Stimulated activated CD8-positive, alpha-beta memory T cell treated with anti-CD3 and anti-CD28 coated beads, Interleukin-15, amount 100 ng/mL, for 1 hour (primary cell): ENCODE measurements at places on chromosomes 2 and 18.

DNA sequence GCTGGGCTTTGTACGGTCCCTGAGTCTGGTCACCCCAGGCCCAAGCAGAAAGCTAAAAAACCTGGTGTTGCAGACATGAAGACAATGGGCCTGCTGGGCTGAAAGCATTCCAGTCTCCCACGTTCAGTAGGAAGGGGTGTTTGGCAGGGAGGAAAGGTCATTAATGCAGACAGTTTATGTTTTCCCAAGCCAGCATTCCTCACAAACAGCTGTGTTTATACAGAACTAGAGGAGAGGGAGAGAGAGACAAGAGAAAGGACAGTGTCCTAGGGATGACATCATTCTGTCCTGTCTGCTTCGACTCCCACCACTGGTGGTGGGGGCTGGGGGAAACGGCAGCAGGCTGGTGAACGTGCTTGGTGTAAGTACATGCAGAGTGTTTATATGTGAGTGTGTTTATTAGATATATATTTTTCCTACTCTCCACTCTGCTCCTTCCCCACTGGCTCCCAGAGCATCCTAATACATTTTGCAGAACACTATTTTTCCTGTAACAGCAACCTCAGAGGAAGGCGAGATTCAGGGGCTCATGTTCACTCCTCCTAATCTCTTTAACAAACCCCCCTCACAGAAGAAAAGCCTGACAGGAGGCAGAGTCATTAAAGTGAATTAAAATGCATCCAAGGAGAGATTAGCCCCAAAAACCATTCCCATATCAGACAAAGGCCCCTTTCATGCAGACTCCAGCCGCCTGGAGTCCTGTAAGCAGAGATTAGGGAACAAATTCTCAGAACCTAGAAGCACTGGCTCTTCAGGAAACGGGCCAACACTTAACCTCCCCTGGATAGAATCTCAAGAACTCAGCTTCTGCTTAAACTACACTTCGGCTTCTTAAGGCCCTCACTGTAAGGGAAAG lies 380.4 kb downstream of the TNS1 start:
- no peak for DNase-seq

DNA sequence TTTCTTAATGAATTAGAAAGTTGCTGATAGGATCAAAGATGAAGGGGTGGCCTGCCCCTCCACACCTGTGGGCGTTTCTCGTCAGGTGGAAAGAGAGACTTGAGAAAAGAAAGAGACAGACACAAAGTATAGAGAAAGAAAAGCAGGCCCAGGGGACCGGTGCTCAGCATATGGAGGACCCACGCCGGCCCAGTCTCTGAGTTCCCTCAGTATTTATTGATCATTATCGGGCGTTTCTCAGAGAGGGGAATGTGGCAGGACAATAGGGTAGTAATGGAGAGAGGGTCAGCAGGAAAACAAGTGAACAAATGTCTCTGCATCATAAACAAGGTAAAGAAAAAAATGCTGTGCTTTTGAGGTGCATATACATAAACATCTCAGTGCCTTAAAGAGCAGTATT lies 144.3 kb downstream of the CCDC102B start:
- DNase-seq: no peak

DNA sequence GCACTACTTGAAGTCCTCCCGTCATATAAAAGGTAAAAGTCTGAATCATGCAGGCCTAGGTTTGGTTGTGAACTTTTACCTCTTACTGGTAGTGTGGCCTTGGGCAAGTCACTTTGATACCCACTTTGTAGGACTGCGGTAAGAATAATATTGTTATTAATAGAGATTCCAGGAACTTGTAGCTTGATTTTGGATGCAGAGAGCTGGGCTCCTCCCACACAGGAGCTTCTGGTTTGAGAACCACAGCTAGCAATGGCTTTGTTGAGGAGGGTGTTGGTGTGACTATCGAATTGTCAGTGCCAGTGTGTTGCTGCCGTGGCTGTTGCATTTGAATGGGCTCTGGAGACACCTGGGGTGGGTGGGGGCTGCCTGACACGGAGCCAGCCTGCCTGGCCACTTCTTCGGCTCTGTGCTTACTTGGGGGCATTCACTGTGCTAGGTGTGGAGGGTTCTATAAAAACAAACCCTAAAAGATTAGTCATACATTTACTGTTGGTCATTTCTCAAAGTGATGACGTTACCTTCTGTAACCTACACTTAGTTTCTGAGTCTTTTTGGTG lies 38.5 kb downstream of the ASAP2 start:
- no peak for DNase-seq

DNA sequence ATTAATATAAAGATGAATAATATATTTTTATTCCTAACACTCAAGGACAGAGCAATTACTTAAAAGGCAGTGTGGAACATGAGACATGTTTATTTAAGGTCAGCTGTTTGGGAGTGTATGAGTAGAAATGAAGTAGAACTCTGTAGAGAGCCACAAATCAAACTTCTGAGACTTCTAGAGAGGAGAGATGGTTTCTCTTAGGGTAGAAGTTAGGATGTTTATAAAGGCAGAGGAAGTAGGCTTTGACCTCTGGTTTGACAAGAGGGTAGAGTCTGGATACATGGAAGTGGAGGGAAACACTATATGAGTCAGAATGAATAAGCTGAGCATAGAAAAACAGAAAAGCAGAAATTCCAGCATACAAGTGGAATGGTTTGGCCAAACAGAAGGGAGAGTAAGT lies 262.1 kb upstream of the KLHL14 start:
- DNase-seq: no peak

DNA sequence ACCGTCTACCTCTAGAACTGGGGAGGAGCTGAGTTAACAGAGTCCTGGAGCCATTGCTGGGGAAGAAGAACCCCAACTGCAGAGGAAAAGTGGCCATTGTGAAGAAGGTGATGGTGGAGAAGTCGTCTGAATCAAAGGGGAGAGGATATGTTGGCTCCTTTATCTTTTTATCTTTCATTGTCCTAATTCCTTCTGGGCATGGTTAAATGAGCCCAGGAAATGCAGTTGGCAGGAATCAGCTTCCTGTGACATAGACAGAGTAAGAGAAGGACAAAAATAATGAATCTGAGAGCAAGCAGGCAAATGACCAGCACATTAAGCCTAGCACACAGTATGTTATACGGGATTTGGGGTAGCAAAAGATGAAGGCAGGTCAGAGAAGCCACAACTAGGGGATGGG lies 16.0 kb upstream of the ACTR3 start:
- no peak for DNase-seq

DNA sequence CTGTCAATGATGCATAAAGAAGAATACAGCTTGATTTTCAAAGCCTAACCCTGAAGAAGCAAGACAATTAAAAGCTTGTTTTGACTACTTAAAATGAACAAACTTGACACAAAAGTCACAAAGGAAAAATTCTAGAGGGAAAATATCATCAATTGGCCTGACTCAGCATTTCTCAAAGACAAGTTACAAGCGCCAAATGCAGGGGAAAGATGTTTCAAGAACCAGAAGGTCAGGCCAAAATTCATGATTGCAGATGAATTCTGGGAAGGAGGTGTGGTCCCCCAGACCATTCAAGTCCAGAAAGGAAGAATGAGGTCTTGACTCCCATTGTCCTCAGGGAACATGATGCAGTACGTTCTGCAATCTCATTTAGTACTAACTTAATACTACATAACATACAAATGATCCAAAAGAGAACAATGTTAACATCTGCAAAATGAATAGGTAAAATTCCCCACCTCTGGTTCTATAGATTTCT lies 64.5 kb downstream of the FAM210A start:
- no peak for DNase-seq

DNA sequence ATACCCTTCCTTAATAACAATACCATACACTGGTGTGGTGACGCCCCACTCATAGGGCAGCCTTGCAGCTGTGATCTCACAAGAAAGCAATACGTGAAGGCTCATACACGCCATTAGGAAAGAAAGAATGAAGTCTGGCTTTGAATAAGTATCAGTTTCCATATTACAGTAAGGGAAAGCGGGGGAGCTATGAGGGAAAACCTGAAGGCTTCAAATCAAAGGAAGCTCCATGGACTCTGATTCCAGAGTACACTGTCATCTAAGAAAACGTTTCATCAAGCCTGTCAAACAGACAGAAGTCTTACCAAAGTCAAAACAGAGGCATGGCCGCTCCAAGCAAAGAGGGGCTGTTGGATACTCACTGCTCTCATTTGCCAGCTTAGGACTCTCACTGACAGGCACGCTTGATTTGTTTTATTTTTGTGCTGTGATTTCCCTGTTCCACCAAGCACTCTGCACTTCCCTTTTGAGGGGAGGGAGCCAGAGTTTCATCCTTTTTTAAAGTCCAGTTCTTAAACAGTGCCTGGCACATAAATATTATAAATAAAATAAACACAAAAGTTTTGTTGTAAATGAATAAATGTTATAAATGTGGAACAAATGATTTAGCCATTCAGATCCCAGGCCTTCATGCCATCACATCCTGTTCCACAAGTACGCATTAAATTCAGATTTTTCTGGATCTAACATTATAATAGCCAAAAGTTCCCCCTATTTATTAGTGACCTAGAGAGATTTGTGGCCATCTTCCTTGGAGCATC lies 221.2 kb downstream of the PIEZO2 start:
- no peak for DNase-seq

DNA sequence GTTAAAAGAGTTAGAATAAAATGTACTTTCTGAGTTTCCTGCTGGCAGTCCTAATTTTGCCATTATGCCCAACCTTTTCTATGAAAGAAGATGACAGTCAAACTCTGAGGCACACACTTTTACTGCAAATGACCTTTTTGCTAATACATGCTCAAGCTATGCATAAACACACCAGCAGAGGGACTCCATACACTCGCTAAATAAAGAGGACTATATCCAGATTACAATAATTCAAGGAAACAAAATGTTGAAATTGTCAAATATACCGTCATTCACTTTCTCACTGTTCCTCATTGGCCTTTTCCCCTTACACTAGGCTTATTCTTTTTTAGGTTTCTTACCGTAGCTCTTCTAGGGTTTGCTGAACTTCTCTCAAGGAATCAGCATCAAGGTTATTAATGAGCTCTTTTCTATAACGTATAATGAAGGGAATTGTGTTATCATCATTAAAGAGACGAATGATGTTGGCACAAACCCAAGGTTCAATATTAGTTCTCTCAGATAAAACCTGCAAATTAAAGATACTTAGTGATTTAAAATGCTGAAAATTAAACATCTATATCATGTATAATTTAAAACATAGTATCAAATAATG lies 25.7 kb downstream of the SRBD1 start:
- DNase-seq: no peak

- DNase-seq: no peak
Observed at GRCh38 chr18:34592481-34592880, 117.6 kb upstream of the DTNA start.

GRCh38 chr2:180505203-180505602 lies 475.2 kb upstream of the UBE2E3 start:
- DNase-seq: no peak

DNA sequence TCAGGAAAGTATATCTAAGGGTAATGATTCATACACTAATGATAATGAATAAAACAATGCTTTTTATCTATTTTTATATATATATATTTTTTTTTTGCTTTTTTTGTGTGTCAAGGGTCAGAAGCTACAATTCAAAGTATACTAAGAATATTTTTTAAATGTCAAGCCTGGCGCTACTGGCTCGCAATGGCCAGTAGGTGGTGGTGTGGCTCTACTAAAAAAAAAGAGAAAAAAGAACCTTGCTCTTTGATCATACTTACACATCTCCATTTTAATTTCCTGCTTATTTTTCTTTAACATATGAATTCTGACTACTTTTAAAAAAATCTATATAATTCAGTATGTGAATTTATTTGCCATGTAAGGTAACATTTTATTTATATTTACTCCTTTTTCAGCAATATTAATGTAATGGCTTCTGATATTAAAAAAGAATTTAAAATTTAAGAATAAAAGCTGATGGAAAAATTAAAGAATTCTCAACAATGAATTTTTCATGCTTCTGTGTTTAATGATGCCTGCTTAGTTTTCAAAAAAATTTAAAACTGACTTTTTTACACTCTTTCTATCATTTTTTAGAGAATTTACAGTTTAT lies 232.9 kb downstream of the GULP1 start:
- DNase-seq: no peak

DNA sequence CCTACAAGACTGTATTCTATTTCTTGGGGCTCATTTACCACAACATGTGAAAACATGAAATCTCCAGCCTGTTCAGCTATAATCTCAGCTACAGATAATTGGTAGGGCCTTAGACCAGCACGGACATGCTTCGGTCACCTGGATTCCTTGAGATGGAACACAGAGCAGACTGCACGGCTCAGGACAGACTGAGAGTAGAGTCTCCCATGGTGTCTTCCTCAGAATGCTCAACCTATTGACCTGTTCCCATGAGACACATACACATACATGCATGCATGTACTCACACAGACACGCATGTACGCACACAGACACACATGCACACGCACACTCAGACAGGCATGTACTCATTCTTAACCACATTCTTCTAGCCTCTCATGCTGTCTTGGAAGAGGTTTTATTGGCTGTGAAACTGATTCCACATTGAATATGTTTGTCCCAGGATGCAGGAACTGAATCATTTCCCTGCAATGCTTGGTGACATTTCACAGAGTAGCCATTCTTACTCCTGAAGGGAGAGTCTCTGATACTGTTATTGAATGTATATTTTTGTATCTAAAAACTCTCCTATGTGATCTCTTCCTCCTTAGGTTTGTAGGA lies 23.5 kb upstream of the BZW1 start:
- no peak for DNase-seq

DNA sequence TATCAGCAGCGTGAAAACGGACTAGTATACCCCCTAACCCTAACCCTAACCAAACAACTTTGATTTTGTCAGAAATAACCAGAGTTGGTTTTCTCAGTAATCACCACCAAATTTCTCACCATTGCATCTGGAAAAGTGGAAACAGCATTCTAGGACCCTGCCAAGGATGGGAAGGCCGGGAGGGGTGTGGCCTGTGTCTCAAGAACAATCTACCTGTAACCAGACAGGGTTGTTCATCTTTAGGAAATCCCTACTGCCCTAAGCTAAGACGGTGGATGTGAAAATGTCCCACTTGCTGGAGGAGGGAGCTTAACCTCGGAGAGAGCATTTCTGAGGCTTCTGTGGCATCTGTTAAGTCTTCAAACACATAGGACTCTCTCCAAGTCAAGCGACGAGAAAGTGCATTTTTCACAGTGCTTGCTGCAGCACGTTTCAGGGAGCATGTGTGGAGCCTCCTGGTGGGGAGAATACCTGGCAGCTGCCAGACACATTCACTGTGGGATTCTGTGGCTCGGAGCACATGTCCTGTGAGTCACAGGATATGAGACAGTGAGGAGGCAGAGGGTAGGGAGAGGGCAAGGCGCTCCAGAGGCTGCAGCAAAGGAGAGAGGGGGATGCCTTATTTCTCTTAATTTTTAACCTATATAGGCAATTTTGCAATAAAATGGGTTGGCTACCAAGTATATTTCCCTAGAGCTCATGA lies 207.5 kb downstream of the SPP2 start:
- DNase-seq: no peak

DNA sequence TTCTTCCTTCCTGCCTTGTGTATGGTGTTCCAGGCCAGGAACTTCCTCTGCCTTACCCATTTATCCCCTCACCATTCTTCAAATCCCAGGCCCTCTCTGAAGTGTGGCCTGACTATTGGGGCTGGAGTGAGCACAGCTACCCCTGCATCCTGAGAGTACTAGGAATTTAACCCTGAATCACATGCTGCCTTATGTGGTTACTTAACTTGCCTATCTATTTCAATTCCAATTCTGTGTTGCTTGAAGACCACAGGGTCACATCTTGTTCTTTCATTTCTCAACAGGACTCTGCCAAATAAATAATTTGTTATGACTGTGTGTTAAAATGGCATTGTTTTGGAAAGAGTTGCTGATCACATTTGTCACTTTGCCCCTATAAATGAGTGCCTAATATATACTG lies 108.6 kb downstream of the CERS6 start:
- no peak for DNase-seq
